Gastroesophageal sphincter (tissue), 4 donors: ENCODE measurements at places on chromosomes 5 and 9.

DNA sequence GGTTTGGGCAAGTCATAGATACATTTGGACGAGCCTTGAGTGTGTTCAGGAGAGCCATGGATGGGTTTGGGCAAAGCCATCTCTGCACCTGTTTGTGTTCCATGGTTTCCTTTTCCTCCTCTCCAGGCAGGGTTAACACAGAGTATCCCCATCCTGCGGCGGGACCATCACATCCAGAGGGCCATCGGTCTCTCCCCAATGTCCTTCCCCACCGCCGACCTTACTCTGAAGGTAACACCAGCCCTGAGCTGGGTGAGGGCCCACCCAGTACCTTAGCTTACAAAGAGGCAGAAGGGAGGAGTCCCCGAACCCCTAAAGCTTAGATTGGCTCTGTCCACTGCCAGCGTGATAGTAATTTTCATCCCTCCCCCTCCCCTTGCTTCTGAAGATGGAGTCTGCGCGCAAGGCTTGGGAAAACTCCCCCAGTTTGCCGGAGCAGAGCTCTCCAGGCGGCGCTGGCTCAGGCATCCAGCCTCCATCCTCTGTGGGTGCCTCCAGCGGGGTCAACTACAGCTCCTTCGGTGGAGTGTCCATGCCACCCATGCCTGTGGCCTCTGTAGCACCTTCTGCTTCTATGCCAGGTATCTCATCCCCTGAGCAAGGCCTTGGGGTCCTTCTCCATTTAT lies 18.0 kb upstream of the POMT1 start:
- no peak for ATAC-seq

DNA sequence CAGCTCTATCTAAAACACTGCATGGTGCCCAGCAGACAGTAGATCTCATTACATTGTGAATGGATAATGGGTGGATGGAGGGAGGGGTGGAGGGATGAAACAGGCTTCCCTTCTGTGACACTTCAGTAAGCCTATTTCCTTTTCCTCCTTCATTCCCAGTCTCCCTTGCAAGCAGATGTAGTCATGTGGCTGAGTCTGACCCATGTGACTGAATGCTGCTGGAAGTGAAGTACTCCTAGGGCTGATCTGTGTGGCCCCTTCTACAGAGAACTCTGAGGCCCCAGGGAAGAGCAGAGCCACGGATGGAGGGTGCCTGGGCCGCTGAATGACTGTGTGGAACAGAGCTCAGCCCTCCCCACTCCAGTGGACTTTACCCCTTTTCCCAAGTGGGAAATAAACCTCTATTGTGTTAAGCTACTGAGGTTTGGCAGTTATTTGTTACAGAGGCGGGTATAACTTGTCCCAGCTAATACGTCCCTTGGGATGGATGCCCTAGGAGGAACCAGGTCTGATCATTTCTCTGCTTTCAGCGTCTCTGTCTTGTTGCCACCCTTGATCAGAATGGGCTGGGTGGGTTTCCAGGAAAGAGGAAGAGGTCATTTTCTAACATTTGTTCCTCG lies 176.1 kb upstream of the MVB12B start:
- ATAC-seq, result no peak

DNA sequence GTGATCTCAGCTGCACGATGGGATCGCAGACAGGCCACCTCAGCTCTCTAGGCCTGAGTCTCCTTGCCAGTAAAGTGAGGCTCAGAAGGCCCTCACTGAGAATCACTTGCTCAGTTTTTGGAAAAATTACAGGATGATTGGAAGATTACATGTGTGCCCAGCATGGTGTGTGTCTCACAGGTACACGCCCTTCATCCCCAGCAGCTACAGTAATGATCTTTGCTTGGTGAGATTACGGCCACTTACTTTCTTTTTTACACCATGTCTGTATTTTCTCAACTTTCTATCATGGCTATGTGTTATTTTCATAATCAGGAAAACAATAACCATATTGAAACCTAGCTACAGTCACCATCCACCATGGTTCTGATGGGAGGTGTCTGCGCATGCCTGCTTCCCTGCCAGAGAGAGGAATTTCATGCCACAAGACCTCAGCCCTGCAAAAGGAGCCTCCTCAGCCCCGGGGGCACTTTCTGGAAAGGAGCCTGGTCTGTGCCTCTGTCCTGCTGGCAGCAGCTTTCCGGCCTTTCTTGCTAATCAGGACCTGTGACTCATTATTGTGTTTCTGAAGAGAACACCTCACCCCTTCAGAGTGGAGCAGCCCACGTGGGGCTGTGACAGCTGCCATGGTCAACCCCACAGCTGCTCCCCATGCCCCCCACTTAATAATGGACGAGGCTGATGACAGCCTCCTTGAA lies 64.2 kb upstream of the OLFM1 start:
- no peak for ATAC-seq

DNA sequence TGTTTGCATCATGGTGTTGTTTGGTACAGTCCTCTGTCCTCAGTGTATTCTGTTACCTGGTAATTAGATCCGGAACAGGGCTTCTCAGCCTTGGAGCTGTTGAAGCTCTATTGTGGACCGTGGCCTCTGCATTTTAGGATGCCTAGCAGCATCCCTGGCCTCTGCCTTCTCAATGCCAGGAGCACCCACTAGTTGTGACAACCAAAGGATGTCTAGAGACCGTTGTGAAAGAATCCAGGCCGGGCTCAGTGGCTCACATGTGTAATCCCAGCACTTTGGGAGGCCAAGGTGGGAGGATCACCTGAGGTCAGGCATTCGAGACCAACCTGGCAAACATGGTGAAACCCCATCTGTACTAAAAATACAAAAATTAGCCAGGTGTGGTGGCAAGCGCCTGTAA lies 159.6 kb downstream of the CACNA1B start:
- no peak for ATAC-seq

DNA sequence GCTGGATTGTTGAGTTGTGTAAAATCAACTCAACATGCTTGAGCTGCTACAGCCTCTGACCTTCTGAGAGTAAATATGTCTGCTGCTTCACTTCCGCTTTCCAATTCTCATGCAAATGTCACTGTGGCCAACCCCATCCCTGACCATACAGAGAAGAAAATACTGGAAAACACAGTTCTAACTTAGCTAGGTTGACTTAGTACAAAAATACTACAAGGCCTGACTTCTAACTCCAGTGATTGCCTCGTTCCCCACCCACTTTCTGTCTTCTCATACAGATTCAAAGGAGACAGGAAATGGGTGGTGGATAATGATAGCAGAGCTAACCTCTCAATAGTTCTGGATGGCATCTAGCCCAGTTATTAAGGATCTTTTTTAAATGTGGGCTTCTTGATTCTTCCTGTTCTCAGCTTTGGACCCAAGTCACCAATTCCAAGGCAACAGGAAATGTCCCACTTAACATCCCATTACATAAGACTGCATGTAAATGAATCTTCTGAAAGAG lies 226.6 kb upstream of the SLC24A2 start:
- no peak for ATAC-seq

DNA sequence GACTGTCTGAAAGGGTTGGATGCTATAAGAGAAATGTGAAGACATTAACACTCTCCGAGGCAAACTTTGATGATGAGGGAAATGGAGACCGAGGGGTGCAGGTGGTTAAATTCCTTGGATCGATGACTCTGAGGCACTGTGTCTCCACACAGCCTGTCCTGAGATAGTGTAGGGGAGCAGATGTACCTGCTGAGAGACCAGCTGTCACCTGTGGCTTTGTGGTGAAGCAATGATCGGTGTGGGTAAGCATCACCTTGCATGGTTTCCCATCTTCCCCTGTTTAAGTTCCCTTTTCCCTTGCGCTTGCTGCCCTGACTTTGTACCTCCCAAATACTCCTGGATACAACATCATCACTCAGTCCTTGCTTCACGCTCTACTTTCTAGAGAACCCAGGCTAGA lies 9.8 kb upstream of the MIER3 start:
- no peak for ATAC-seq

- no peak for ATAC-seq
These were observed 20.9 kb upstream of the SPINK14 start for GRCh38 chr5:148147415-148147814.

DNA sequence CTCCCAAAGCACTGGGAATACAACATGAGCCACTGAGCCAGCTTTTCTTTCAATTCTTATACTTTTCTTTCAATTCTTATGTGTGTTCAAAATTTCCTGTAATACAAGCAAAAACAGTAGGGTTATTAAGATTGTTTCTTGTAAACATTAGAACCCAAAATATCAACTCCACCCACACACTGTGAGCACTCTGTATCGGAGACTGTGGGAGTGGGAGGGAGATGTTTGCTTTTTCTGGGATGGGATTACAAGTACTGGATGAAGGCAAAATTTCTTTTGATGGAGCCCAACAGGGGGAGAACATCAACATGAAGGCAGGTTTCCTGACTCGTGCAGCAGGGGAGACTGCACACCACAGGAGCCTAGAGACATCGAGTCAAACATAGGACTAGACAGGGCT lies 4.7 kb upstream of the CFAP90 start:
- no peak for ATAC-seq

DNA sequence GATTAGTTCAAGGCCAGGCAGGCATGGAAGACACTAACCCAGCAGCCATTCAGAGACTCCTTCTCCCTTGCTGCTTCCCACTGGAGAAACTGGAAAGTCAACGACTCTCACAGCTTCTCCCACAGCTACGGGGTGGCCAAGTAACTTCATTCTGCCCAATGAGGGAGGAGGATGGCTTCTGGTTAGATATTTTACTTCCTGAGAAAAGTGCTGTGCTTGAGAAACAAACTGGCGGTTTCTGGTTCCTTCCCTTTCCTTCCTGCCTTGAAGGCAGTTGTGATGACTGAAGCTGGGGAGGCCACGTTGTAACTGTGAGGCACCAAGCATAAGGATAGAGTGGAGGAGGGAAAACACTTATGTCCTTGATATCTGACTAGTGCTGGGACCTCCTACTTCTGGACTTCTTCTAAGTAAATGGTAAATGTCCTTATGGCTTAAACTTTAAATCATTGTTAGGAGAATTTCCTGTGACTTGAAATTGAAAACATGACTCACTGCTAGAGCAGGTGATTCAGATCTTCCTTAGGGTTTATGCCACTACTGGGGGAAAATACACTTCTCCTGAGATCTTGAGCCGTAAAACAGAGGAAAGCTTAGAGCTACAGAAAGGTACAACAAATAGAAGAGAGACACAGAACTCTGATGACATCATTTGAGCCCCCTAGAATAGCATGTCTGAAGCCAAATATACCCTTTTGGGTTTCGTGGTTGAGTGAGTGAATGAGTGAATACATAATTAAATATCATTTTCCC lies 3.1 kb upstream of the GNPDA1 start:
- ATAC-seq, result no peak

DNA sequence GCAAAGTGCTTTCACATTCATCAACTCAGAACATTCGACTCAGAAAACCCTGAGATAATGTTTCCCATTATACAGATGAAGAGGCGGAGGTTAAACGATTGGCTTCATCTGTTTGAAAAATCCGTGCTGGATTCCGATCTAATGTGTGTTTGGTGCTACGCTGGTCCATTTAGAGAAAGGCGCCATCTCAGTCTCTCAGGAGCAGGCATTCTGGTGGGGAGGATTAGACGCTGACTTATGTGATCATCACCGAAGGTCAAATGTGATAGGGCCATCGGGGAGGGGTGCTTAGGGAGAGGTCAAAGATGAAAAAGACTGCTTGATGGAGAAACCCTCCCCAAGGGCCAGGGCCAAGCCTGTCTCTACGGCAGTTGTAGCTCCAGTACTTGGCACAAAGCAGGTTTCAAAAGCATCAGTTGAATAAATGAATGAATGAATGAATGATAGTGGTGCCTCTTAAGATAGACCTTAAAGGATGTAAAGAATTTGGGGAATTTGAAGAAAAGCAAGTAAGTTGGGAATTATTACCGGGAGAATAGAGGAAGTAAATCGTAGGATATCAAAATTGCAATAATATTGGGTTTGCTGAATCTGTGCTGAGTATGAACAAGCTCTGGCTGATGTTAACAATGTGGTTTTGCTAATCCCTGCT lies 160.6 kb upstream of the SHB start:
- no peak for ATAC-seq

DNA sequence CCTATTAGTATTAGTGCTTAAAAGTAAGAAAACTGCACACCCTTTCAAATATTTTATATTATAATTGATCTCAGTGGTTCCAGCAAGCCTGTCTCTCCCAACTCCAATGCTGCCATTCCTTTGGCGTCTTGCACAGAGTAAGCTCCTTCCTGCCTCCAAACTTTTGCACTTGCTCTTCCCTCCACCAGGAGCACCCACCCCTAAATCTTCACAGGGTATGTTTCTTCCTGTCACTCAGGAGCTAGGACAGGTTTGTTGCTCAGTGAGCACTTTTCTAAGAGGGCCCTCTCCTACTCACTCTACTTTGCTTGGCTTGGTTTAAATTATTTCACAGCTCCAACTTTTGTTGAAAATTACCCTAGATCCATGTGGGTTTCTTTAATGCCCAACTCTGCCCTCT lies 189.1 kb upstream of the ADRA1B start:
- ATAC-seq, result no peak

DNA sequence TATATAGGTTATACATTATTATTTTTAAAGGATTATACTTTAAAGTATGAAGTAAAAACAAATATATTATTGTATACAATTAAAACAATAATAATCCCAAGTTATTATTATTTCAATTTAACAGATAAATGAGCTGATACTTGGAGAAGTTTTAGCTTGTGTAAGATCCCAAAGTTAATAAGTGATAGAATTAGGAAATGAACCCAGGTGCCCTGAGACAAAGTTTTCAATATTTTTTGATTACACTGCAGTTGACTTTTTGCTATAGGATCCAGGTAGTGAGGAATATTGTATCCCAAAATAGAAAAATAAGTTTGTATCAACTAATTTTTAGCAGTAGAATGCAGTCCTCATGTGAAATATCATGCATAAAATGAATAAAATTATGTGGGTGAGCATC lies 543.2 kb upstream of the ZNF608 start:
- ATAC-seq, result no peak

GRCh38 chr9:99782962-99783718 lies 38.5 kb upstream of the NR4A3 start:
- ATAC-seq, result no peak

- ATAC-seq, result no peak
These were observed 28.8 kb downstream of the ASS1 start for GRCh38 chr9:130473566-130473965.

- ATAC-seq, result no peak
These were observed 151.9 kb downstream of the MACROH2A1 start for GRCh38 chr5:135246923-135247795.

GRCh38 chr5:136070486-136071285 lies 41.9 kb downstream of the TGFBI start:
- ATAC-seq, result no peak

- ATAC-seq, result no peak
These were observed 181.1 kb upstream of the MEF2C start for GRCh38 chr5:89064054-89064453.

DNA sequence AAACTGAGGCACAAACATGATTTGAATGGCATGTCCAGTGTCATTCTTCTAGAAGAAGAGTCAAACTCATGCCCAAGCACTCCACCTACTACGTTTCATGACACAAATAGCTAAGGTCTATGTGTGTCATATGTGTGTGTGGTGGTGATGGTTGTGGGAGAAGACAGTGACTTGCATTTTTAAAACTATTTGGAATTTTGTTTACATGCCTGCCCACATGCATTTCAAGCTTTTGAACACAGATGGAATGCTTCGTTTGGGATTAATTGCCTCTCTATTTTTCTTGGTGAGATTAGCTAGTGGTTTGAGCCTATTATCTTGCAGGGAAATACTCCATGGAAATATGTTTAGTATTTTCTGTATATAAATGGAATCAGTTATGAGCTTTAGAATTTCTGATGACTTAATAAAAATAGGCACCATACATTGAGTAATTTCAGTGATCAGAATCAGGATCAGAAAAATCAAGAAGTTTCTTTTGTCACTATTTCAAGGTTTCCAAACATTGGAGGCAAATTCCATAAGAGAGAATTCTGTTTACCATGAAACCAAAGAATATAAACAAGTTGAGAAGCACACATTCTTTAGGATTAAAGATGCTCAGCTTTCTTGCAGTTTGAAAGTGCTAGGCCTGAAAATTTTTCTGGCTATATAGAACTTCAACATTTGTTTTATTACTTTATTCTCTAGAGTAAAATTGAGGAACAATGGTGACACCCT lies 260.3 kb upstream of the SEMA6A start:
- no peak for ATAC-seq
